Renal cortical epithelial cell (primary cell): ENCODE measurements at places on chromosomes 4 and X. TPM values are rescaled to one million over a fixed set of nuclear protein-coding genes. Genes with fewer than 3 reads are reported as not detected.

DNA sequence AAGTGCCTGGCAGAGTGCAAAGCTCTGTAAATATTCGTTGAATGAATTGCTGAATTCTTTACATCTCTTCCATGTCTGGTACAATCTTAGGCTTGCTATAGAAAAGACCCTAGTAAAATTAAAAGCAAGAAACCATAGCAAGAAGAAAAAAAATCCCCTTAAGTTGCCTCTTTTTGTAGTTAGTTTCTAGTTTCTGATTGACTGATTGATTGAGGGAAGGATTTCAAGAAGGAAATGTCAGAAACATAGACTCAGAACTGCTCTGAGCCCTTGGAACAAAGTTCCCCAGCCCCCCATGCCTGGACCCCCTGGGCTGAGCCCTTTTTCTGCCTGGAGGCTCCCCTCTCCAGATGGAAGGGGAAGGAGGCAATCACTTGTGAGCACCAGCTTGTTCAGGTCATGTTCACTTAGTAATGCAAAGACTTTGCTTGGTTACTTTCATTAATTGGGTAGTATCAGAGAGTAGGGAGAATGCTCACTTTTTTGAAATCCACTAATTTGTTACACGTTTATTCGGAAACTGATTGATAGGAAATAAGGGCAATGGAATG is 35.6 kb downstream of the DAPP1 start:
- no peak for DNase-seq

- DNase-seq = peak; percentile 40
Measured at GRCh38 chrX:7143941-7144525, 3.5 kb upstream of the STS start.

- DNase-seq = peak; percentile 19
Measured at GRCh38 chr4:107050525-107051135, 14.5 kb upstream of the DKK2 start.

Gene GPR101
- total RNA-seq = not detected in 2 replicates

DNA sequence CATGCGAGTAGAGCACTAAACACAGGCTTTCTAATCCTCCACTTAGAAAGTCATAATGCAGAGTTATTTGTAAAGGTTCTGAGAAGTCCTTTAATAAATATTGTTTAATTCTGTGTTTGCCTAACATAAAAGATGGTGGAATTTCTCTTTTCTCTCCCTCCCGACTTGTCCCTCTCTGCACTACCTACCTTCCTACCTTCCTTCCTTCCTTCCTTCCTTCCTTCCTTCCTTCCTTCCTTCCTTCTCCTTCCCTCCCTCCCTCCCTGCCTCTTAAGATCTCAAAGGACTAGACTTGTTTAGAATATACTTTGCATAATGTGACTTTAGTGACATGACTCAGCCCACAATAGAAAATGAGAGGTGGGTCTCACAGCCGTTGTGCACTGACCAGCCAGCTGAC is 156.3 kb upstream of the TAPT1 start:
- no peak for DNase-seq

Gene NDUFC1
- total RNA-seq = 36.4 and 42.2 TPM in 2 replicates

- DNase-seq = no peak
Measured at GRCh38 chrX:99795495-99795894, 614.6 kb downstream of the PCDH19 start.

DNA sequence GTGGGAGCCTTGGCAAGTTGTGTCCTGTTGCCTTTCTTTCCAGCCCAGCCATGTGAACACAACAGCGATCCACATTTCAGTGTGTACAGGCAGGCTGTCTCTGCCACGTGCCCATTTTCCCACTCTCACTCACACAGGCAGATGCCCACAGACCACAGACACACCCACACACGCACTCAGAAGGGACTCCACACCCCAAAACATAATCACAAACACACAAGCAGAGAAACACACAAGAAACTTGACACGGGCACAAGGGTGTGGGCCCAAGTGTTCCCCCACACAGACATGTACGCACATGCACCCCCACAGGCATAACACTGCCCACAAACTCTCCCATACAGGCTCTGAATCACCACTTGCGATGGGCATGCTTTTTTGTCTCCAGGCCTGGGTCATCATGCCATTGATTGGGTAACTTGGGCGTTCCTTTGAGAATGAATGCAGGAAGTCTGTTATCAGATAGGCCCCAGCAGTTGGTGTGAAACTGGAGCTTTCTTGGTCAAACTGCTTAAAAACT is 84.3 kb downstream of the NBDY start:
- peak; percentile 9 for DNase-seq

Gene CENPVL2
- total RNA-seq = not detected in 2 replicates

DNA sequence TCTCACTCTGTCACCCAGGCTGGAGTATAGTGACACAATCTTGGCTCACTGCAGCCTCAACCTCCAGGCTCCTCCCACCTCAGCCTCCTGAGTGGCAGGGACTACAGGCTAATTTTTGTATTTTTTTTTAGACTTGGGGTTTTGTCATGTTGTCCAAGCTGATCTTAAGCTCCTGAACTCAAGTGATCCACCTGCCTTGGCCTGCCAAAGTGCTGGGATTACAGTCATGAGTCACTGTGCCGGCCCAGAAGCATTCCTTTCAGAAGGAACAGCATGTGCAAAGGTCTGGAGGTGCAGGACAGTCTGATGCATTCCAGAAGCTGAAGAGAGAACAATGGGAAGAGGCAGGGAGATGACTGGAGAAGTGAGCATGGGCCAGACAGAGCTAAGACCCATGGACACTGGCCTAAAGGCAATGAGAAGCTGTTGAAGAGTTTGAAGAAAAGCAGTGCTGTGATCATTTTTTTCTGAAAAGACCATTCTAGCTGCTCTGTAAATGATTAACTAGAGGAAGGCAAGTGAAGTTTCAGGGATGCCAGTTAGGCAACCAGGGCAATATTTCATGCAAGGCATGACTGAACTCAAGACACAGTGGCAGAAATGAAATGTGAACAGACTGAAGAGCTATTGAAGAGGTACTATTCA is 43.2 kb downstream of the MANBA start:
- DNase-seq = peak; percentile 88

Gene SMIM14
- total RNA-seq = 45.3 and 89.7 TPM in 2 replicates

Gene IL13RA2
- total RNA-seq = 1.5 and 2.4 TPM in 2 replicates
